ENCODE measurements at places on chromosomes 11 and 22. TPM values are rescaled to one million over a fixed set of nuclear protein-coding genes. Genes with fewer than 3 reads are reported as not detected.

DNA sequence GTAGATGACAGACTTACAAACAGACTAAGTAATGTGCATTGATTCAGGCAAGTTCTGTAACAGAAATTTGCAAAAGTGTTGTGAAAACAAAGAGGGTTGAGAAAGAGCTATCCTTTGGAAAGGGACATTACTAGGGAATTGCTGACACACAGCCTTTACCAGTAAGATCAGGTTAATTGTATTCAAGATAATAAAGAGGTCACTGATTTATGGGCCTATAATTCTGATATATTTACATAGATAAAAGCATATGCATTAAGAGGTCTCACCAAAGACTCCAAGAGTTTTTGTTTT, 138.7 kb downstream of the MAML2 start:
- no peak overlapping the region for H3K27ac ChIP-seq
- H3K4me1 ChIP-seq: peaks cover 16% of the 10 kb centered on the region
- no peaks in the 10 kb centered on the region for H3K27me3 ChIP-seq
- no peak for DNase-seq

GRCh38 chr22:36867695-36868094, 6.9 kb downstream of the NCF4 start:
- H3K4me1 ChIP-seq: no peaks in the 10 kb centered on the region
- H3K4me3 ChIP-seq: no peak overlapping the region
- no peak overlapping the region for H3K27ac ChIP-seq
- no peak for DNase-seq

Gene UPK3A
- total RNA-seq: 0.47 TPM

Gene OR52I2
- 0.09 TPM for total RNA-seq

GRCh38 chr11:73324665-73325035, 16.6 kb downstream of the ARHGEF17 start:
- H3K4me3 ChIP-seq: no peak overlapping the region
- no peaks in the 10 kb centered on the region for H3K4me1 ChIP-seq
- H3K27me3 ChIP-seq: no peaks in the 10 kb centered on the region
- no peaks in the 10 kb centered on the region for H3K36me3 ChIP-seq
